Stimulated activated CD8-positive, alpha-beta memory T cell treated with anti-CD3 and anti-CD28 coated beads, Interleukin-4, amount 100 ng/mL, for 1 hour (primary cell): ENCODE measurements at places on chromosomes 1 and 21.

- no peak for DNase-seq
Measured at GRCh38 chr21:42056996-42057689, 14.0 kb upstream of the UMODL1 start.

- no peak for DNase-seq
Measured at GRCh38 chr1:212643877-212644276, 35.3 kb downstream of the ATF3 start.

GRCh38 chr1:46278807-46279206 is 24.6 kb downstream of the LRRC41 start:
- DNase-seq: no peak

DNA sequence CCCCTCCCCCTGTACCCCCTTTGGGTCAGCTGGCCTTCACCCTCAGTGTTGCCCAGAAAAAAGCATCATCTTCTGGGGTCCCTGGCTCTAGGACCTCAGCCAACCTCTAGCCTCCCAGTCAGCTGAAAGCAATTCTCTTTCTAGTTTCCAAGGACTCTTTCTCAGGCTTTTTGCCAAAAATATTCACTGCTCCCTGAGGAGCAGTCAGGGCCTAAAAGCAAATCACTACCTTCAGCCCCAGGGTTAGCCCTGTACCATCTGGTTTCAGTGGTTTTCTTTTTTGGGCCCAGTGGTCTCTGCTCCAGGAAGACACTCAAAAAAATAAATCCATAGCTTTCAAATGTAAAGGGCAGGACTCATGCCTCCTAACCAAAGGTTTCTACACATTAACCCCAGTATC is 3.1 kb upstream of the LMOD1 start:
- no peak for DNase-seq

DNA sequence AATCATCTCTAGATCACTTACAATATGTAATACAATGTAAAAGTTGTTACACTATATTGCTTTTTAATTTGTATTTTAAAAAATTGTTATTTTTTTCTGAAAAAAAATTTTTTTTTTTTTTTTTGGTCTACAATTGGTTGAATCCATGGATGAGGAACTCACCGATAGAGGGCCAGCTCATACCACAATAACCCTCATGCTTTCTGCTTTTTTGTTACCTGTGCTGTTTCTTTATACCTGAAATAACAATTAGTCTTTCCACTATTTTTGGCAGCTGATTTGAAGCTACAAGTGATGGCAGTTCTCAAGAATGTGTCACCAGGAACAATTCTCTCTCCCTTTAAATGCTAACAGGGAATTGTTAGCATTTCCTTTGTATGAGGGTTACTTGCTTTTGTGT is 12.0 kb downstream of the SMG7 start:
- DNase-seq: no peak

- DNase-seq: no peak
Measured at GRCh38 chr1:230393722-230394121, 32.4 kb downstream of the PGBD5 start.

GRCh38 chr1:166874464-166874863 is 1.6 kb downstream of the TADA1 start:
- DNase-seq: no peak

- DNase-seq: no peak
Measured at GRCh38 chr1:161159913-161160243, 578 bp downstream of the USP21 start.

- DNase-seq: no peak
Measured at GRCh38 chr1:44300852-44301251, 54.2 kb downstream of the ERI3 start.

DNA sequence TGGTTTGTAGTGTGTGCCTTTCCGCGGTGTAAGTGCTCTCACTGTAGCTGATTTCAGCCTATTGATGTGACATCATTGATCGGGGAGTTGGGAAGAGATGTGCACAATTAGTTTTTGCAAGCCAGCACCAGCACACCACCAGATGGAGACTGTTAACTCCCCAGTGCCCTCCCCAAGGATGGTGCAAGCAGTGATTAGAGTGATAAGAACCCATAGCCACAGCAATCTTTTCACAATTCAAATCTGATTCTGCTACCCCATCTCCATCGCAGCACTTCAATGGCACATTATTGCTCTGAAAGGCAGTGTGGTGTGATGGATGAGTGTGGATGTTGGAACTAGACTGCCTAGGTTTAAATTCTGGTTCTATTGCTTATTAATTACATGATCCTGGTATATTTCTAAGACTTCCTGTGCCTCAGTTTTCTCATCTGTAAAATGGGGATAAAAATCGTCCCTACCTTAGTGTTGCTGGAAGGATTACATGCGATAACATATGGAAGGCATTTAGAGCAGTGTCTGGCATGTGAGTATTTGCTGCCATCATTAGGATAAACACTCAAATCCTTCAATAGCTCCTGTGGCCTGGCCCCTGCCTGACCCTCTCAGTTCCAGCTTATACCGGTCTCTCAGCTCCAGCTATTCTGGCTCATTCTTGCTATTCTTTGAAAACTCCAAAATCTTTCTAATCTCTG is 6.7 kb downstream of the CSF3R start:
- DNase-seq: no peak

- DNase-seq: no peak
Measured at GRCh38 chr1:93683234-93683633, 1.6 kb upstream of the BCAR3 start.

GRCh38 chr1:207850621-207851407 is 60.1 kb downstream of the CD34 start:
- DNase-seq: no peak

- DNase-seq: no peak
Measured at GRCh38 chr1:239293350-239294110, 92.8 kb upstream of the CHRM3 start.

- DNase-seq: no peak
Measured at GRCh38 chr21:18424276-18424675, 20.7 kb upstream of the TMPRSS15 start.

DNA sequence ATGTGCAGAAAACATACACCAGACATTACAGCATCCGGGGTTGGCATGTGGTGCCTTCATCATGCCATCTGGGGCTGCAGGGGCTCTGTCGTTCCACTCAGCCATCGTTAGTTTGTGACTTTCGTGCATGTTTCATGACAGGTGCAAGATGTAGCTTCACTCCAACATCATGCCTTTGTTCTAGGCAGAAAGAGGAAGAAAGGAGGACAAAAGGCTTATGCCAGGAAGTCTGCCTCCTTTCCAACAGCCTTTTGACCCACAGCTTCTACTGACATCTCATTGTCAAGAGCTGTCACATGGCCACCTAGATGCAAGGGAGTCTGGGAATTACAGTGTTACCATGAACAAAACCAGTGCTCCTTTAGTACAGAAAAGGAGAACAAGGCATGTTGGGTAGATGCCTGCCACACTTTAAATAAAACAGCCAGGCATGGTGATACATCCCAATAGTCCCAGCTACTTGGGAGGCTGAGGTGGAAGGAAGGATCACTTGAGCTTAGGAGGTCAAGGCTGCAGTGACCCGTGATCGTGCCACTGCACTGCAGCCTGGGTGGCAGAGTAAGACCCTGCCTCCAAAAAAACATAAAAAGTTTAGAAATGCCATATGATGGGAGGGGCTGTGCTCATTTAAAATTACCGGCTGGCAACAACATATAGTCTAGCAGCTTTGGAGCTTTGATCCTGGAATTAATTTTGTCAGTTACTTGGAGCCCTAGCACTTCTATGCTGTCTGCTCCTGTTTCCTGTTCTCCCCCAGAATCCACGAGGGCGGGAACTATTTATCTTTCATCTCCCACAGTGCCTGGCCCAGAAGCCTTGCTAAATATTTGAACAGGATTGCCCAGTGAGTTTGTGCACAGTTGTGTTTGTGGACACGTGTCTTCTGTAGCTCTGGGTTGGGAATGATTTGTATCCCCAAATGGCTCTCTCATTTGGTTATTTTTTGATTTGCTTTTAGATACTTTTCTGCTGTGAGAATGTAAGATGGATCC is 7.4 kb downstream of the DOP1B start:
- DNase-seq: no peak

- DNase-seq: no peak
Measured at GRCh38 chr1:64664299-64664698, 80.6 kb upstream of the RAVER2 start.

GRCh38 chr1:212309967-212310366 is 24.8 kb downstream of the PPP2R5A start:
- DNase-seq: no peak

DNA sequence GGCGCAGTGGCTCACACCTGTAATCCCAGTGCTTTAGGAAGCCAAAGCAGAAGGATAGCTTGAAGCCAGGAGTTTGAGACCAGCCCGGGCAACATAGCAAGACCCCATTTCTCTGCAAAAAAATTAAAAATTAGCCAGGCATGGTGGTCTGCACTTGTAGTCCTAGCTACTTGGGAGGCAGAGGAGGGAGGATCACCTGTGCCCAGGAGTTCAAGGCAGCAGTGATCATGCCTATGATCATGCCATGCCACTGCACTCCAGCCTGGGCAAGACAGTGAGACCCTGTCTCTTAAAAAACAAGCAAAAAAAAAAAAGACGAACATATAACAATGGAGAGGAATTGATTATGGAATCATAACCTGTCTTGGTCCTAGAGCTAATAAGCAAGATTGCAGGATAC is 45.1 kb downstream of the FBXO42 start:
- DNase-seq: no peak

- no peak for DNase-seq
Measured at GRCh38 chr1:170634824-170635410, 29.0 kb upstream of the PRRX1 start.

- no peak for DNase-seq
Measured at GRCh38 chr1:207941665-207942064, 30.7 kb upstream of the CD34 start.

DNA sequence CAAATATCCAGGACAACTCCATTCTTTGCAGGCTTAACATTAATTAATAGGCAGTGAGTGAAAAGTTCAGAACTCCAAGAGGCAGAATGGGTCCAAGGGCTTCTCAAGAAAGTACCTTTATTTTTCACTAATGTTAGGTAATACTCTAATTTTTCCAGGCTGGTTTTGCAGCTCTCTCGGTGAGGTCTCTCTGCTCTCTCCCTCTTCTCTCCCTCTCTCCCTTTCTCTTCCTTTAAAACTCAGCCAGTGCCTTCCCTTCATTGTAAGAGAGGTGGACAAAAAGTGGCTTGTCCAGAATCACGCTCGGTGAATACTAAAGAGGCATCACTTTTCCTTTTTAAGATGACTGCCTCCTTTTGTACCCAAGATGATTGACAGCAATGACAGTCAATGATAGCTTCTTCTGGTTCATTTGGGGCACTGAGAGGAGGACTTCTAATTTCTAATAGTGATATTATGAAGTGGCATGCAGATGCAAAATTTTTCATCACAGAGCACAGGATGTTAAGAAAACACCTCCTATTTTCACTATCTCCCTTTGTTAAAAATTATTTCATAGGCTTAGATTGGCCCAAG is 1.3 kb upstream of the CHI3L1 start:
- no peak for DNase-seq

DNA sequence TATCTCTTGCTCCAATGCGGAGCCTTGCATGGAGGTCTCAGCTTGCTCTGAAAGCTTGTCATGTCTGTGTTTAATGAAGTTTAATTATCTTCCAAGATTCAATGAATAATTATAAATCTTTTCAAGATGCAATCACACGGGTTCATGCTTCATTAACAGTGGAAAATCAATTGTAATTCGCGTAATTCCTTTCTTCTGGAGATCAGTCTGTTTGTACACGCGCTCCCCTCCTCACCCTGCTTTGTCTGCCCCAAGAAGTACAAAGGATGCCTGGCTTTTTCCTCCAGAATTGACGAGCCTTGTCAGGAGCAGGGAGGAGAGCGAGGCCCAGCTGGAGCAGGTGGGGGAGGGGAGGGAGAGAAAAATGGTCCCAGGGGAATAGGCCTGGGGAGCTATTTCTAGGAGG is 65.0 kb upstream of the DISP3 start:
- no peak for DNase-seq

DNA sequence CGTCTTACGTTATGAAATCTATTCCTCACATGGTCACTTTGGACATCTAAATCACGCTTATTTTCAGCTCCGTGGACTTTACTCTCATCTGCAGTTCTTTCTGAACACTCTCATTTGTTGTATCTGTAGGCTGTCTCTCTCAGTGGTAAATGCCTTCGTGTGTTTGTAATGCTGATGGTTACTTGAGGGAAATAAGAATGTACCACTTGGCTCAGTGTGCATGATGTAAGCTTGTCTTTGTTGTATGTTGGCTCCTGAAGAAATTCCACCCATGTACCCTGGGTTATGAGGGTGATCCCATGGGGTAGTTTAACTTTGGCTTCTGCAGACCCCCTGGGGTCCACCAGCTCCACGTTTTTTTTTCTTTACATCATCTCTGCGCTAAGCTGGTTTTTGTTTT is 378.4 kb downstream of the SETD4 start:
- DNase-seq: no peak

GRCh38 chr1:93673163-93673829 is 8.3 kb downstream of the BCAR3 start:
- DNase-seq: no peak

DNA sequence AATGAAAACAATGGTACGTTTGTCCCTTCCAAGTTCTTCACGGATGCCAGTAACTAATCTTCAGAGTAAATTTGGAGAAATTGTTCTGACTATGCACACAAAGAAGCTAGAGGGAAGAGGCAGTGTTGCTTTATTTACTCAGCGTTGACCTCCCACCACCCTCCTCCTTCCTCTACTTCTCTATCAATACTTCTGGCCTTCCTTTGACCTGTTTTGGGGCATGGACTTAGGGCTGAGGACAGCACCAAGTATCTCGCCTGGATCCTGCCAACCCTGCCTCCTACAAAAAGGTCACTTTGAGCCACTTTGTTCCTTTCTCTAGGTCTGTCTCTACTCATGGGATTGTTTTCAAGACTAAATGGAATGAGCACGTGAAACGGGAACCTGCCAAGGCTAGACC is 282.6 kb downstream of the DSCAM start:
- no peak for DNase-seq

GRCh38 chr1:115810609-115811008 is 30.3 kb downstream of the NHLH2 start:
- DNase-seq: no peak

- DNase-seq: no peak
Measured at GRCh38 chr1:180928331-180929230, 15.9 kb downstream of the KIAA1614 start.

DNA sequence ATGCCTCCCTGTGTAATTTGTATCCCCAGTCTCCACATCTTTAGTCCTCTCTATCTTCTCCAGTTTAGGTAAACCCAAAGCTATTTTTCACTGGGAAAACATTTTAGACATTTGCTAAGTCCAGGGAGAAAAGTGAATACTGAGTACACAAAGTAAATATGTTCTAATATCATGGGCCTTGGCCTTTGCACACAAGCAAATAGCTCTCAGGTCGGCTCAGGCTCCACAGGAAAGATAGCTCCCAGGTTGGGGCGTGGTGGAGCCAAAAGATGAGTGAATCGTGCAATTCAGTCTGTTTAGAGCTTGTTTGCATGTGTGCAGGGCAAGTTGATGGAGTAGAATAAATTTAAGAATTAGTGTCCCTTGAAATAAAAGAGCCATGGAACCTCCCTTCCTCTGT is 7.9 kb downstream of the RGSL1 start:
- DNase-seq: no peak

DNA sequence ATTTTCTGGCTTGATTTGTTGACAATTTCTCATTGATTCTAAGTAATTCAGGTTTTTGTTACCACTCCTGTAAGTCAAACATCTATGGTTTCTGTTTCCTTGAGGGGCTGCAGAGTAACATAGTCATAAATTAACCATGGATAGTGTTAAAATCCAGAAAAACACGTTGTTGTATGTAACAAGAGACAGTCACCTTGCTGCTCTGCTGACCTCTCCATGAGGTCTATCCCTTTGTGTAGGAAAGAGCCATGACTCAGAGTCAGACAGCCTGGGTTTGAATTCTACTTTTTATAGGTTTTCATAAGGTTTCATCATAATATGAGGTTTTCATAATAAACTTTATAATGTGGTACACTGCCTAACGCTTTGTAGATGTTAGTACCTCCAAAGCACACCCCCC is 27.6 kb upstream of the NBL1 start:
- no peak for DNase-seq

GRCh38 chr1:28775121-28775942 is 36.6 kb upstream of the OPRD1 start:
- peak; percentile 23 for DNase-seq
